ENCODE measurements at places on chromosomes 7 and 10. TPM values are rescaled to one million over a fixed set of nuclear protein-coding genes. Genes with fewer than 3 reads are reported as not detected.

DNA sequence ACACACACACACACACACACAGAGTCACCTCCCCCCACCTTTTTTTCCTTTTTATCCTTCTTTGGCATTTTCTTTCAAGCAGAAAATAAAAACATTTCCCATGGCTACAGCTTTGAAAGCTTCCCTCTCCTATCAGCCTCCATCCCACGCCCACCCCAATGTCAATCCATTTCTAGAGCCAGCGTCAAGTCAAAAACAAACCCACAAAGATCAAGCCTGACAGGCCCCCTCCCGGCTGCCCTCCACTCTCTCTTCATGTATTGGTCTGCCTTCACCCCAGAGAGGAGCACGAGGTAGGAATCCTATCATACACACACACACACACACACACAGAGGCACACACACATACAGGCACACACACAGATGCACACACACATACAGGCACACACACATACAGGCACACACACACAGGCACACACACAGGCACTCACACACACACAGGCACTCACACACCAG, 8.0 kb upstream of the TNRC18 start:
- DNase-seq = no peak

- no peak for DNase-seq
Observed at GRCh38 chr10:116071453-116072148, 201.4 kb downstream of the GFRA1 start.

DNA sequence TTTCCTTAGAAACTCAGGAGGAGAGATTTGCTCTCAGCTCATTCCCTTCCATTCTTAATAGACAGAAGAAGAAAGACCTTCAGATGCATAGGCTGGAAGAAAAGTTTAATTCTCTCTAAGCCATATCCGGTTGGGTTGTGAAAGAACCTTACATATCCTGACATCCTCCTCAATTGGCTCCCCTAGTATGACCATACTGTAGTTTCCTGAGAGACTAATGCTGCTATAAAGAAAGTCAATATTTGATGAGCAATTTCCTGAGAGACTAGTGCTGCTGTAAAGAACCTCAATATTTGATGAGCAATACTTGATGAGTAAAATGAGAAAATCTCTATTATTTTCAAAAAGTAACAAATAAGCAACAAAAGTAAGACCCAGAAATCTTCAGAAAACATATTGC, 888.5 kb upstream of the SORCS1 start:
- no peak for DNase-seq

GRCh38 chr7:141695803-141696289, 6.1 kb downstream of the DENND11 start:
- no peak for DNase-seq

DNA sequence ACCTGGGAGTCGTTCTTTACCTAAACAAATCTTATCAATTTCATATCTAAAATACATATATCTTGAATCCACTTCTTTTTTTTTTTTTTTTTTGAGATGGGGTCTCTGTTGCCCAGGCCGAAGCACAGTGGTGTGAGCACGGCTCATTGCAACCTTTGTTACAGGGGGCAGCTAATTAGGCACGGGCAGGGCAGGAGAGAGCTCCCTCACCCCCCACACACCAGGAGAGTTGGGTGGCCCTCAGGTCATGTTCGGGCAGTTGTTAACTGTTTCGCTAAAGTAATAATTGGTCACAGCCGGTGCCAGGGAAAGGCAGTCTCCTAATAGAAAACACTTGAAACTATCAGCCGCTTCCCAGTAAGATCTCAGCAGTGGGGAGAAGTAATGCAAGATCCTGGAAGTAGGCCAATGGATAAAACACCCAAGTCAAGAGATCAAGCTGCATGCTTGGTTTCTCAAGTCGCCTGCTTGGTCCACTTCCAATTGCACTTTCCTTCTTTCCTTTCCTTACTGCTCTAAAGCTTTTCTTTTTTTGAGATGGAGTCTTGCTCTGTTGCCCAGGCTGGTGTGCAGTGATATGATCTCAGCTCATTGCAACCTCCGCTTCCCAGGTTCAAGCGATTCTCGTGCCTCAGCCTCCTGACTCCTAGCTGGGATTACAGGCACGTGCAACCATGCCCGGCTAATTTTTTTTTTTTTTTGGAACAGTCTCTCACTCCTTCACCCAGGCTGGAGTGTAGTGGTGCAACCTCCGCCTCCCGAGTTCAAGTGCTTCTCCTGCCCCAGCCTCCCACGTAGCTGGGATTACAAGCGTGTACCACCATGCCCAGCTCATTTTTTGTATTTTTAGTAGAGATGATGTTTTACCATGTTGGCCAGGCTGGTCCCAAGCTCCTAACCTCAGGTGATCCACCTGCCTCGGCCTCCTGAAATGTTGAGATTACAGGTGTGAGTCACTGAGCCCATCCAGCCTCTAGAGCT, 21.3 kb upstream of the EFCAB10 start:
- no peak for DNase-seq

DNA sequence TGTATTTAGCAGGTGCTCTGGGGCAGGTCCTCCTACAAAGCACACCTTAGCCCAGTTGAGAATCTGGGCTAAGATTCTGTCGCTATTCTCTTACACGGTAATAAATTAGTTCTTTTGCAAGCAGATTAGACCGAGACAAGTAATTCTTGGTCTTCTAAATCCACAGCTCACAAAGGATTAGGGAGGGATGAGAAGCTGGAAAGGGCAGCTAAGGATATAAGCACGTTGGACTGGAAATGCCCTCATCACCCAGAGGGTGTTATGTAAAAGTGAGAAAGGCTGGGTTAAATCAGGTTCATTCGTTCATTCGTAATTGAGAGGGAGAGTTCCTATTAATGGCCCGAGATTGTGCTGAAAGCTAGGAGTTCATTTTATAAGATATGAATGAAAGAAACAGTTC, 41.8 kb downstream of the PFKFB3 start:
- DNase-seq = no peak

DNA sequence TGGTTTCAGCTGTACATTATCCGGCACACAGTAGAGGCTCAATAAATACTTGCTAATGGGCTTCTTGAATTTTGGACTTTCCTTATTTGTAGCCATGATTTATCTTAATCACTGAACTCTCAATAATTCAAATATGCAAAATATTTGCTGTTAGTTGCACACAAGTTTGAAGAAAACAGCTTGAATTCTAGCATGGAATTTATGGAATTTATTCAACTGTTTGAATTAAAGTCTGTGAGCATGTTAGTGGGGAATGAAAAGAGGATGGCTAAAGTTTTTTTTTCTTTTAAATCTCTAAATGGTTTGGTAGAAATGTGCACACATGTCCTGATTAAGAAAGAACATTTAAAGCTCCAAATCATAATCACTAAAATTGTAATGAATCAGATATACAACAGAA, 42.5 kb downstream of the SIRT1 start:
- no peak for DNase-seq

DNA sequence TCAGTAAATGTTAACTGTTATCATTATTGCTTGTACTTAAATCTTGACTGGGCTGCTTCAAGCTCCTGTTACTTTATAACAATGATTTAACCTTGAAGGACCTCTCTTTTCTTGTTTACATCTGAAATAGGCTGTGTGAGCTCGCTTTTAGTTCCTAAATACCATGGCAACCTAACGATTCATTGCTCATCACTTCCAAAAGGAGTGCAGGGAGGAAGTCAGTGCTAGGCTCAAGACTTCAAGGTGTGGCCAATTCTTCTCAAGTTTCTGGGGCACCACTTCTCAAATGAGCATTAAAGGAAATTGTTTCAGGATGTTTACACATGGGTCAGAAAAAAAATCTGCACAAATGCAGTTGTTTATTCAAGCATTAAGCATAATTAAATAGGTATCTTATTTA, 284.2 kb downstream of the MTERF1 start:
- DNase-seq = no peak

GRCh38 chr7:69190763-69191162, 407.5 kb upstream of the AUTS2 start:
- DNase-seq = no peak

DNA sequence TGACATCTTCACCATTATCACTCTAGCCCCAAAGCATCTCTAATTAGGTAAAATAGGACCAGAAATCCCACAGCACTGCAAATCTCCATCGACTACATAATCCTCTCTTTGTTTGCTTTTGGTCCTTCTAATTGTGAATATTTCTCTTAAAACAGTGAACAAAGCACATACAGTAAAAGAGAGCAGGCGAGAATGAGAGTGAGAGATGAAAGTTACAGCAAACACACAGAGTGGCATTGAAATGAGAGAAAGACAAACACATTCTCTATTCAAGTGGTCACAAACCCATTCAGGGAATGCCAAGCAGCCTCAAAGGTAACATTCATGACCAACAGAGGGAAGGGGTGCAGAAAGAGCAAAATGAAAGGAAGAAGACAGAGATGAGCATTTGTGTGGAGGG, 109.8 kb upstream of the PTN start:
- DNase-seq = no peak

DNA sequence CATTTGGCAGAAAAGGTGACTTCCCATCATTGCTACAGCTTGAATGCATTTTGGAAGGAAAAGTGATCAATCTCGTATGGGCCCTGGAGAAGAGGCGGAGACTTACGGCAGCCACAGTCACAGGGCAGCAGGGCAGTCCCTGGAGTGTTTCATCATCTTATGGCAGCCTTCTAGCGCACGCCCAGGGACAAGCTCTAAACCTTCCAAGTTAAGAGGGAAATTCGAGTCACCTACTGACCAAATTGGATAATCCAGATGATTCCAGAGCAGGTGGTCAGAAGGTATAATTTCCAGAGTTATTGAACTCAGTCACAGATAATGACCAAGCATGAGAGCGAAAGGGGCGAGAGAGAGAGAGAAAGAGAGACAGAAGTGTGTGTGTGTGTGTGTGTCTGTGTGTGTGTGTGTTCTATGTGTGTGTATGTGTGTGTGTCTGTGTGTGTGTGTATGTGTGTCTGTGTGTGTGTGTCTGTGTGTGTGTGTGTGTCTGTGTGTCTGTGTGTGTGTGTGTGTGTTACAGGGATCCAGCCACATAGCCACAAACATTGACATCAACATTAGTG, 123.7 kb upstream of the ADAM12 start:
- DNase-seq = no peak

DNA sequence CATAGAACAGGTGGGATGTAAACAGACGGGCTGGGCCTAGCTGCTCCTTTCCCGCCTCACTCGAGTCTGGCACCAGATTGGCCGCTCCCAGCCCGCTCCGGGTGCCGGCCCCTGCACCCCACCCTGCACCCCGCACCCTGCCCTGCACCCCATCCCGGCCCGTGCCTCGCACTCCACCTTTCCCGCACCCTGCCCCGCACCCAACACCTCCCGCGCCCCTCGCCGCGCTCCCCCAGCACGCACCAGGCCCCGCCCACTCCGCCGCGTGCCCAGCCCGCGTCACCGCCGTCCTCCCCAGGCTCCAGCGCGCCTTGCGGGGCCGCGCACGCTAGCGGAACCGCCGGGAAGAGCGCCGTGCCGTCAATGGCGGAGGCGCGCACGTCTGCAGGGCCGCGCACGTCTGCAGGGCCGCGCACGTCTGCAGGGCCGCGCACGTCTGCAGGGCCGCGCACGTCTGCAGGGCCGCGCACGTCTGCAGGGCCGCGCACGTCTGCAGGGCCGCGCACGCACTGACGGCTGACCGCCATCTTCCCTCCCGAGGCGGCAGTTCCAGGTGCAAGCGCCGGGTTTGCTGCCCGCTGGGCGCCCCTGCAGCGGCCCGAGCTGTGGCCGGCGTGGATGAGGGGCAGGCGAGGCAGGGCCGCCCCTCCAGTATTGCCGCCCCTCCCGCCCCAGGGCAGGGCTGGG, at the start of gene UBE3C:
Gene UBE3C, plus strand, starts transcription at position 503 of the 687 bp plus-strand sequence. CDS start 347 bp downstream, outside the sequence.
- peak; percentile 75 for DNase-seq

DNA sequence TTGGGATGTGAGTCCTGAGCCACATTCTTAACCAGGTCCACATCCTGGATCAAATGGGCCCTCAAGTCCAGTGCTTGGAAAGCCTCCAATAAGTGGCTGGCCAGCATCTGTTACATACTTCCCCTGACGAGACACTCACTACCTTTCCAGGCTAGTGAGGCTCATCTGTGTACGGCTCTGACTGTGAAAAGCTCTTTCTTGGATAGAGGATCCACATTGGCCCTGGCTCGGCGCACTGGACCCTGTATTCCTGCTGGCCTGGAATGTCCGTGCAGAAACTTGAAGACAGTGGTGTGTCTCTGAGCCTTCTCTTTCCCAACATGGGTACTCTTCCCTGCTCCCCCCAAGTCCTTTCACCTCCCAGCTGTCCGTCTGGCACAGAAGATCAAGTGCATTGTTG, 35.5 kb downstream of the MYL10 start:
- no peak for DNase-seq

DNA sequence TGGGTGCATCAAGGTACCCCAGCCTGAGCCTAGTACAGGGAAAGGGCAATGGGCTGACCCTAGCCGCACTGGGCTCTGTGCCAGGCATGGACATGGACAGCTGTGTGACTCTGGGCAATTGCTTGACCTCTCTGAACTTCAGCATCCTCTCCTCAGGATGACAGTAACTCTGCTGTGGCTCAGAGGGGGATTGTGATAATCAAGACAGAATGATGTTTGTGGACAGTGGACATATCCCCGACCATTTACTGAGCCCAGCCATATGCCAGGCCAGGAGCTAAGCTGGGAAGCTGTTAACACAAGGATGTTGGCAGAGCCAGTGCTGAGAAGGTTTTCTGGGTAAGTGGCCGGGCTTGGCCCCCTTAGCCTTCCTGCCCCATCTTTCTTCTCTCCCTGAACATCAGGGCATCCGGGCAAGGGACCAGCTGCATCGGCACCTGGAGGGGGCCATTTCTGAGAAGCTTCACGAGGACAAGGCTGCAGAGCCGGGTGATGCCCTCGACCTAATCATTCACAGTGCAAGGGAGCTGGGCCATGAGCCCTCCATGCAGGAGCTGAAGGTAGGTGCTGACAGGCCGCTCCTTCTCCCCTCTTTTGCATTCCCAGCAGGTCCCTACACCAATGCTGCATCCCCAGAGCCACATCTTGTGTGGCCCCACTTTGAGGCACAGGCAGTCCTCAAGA, 3.5 kb downstream of the CYP26C1 start:
- DNase-seq = peak; percentile 34

- no peak for DNase-seq
Observed at GRCh38 chr10:115974816-115975430, 298.1 kb downstream of the GFRA1 start.

GRCh38 chr10:8618834-8619233, 564.3 kb downstream of the GATA3 start:
- no peak for DNase-seq

GRCh38 chr7:14207138-14207537, 217.7 kb upstream of the ETV1 start:
- DNase-seq = no peak

Gene STRIP2
- 8.5 TPM for total RNA-seq

Gene ZNF239
- total RNA-seq = 4.4 TPM

Gene NEUROD6
- not detected for total RNA-seq

Gene FBXL13
- total RNA-seq = 1.6 TPM

Gene AHCYL2
- 6.5 TPM for total RNA-seq

Gene TACR2
- total RNA-seq = 0.24 TPM

Gene CNNM1
- 0.07 TPM for total RNA-seq

Gene ARHGAP22
- total RNA-seq = 1.8 TPM

Gene NPFFR1
- not detected for total RNA-seq

Gene GIMAP7
- 12.9 TPM for total RNA-seq

Gene GPR15LG
- total RNA-seq = not detected
